D341Med (cell line): ENCODE measurements at places on chromosomes 4 and X.

DNA sequence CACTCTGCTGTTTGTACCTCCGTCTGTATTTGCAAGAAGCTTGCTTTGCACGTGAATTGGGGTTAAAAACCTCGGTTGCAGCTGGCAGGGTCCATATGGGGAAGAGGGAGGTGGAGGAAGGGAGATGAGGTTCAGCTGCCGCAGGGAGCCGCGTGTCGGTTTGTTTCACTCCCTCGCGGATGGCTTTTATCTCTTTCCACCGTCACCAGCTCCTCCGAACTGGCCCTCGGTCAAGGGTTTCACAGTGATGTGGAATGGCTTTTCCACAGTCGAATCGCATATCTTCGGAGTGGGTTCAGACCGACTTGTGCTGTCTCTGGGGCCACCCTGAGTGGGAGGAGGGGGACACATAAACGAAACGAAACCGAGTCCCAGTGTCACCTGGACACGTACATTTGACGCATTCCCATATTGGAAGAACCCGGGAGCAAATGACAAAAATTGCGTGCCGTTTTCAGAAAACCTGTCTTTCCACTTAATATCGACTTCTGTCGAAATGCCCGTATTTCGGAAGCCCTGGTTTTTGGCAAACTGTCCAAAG lies 929 bp downstream of the ZBTB33 start:
- DNase-seq = peak; percentile 49

DNA sequence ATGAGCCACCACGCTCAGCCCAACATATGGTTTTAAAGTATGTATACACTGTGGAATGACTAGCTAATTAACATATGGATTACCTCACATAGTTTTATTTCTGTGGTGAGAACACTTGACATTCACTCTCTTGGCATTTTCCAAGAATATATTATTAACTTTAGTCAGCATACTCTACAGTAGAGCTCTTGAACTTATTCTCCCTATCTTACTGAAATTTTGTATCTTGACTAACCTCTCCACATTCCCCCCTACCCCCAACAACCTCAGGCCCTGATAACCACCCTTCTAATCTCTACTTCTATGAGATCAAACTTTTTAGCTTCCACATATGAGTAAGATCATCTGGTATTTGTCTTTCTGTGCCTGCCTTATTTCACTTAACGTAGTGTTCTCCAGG lies 38.6 kb upstream of the AGA start:
- no peak for DNase-seq

DNA sequence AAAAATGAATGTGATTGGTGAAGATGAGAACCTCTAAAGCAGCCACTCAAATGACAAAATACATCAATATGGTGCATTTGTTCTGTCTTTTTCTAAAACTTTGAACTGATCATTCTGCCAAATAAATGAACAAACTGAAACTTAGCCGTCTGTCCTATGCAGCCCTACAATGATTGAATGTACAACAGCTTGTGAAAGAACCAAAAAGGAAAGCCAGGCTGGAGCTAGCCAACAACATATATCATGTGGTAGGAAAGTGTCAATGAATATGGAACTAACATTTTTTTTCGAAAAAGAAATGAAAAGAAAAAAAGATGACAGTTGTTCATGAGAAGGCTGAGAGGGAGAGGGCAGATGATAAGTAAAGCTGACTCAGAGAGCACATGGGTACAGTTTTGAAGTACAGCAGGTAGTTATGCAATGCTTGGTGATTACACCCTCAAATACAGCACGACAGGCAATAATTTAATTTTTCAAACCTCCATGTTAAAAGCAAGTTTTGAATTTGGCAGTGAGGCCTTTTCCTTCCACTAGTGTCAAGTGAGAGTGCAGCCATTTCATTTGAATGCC lies 21.2 kb upstream of the SLC7A11 start:
- no peak for DNase-seq

GRCh38 chrX:13520936-13521335 lies 48.5 kb upstream of the EGFL6 start:
- no peak for DNase-seq

GRCh38 chrX:140502491-140503237 lies 2.2 kb downstream of the SOX3 start:
- DNase-seq = no peak

DNA sequence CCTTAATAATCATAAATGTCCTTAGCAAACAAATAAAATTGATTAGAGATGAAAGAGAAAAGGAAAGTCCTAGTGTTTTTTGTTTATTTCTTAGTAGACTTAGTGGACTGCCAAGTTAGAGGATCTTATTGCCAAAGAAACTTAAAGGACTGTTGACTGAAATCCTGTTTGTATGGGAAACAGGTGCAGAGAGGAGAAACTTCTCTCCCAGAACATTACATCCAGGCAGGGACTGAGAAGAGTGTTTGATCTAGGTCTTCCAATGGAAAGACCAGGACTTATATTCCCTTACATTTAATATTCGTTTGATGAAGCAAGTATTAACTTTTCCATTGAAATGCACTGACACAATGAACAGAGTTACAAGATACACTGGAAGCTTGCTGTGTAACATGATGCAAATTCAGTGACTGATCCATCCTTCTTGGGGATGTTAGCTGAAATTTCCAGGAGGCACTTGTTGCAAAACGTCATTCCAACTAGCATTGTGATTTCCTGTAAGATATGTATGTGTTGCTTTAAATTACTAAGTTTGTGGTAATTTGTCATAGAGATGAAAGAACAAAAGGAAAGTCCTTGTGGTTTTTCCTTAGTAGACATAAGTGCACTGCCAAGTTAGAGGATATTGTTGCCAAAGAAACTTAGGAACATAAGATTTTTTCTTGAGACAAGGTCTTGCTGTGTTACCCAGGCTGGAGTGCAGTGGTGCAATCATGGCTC lies 505.6 kb downstream of the STIM2 start:
- no peak for DNase-seq

DNA sequence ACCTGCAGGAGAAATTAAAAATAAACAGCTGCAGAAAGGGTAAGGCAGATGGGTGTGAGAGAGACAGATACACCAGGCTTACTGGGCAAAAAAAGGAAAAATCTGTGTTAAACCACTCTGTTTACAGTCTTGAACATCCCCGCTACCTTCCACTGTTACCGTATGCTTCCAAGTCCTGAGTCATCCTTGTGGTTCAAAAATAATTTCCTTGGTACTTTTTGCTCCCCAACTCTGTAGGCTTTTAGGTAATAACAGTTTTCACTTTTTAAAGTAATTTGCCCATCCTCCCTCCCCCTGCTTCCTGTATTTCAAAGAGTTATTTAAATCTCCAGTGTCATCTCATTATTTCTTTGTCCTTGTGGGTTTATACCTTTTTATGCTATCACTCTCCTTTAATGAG lies 210.1 kb upstream of the FAT4 start:
- DNase-seq = no peak

- no peak for DNase-seq
Observed at GRCh38 chr4:95599777-95600400, 51.1 kb upstream of the UNC5C start.

DNA sequence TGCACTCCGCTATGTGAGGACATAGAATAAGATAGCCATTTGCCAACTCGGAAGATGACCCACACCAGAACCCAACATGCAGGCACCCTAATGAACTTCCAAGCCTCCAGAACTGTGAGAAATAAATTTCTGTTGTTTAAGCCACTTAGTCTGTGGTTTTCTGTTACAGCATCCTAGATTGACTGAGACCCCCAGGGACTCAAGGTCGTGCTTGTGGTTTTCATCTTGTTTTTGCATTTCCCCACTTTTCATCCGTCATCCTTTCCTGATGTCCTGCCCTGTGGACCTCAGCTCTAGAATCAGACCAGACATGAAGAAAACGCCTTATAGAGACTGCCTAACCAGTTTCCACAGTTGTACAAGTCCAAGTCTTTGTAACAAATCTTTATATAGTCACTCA lies 54.4 kb downstream of the MCUB start:
- DNase-seq = no peak

DNA sequence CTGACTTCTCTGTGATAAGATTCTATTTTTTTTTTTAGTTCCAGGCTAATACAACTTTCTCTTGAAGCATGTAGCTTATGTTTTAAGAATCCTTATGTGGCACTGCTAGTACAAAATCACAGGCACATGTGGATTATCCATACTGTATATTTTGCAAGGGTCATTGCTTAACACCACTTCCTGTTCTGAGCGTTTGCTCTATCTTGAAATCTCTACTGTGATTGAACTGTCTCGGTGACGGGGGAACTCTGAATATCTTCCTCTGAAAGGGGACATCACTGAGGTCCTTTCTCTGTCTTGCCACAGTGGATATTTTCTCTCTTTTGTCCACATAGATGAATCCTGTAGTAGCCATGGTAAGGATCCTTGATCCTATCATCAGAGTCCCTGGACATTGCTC lies 2.1 kb upstream of the WFS1 start:
- DNase-seq = no peak

DNA sequence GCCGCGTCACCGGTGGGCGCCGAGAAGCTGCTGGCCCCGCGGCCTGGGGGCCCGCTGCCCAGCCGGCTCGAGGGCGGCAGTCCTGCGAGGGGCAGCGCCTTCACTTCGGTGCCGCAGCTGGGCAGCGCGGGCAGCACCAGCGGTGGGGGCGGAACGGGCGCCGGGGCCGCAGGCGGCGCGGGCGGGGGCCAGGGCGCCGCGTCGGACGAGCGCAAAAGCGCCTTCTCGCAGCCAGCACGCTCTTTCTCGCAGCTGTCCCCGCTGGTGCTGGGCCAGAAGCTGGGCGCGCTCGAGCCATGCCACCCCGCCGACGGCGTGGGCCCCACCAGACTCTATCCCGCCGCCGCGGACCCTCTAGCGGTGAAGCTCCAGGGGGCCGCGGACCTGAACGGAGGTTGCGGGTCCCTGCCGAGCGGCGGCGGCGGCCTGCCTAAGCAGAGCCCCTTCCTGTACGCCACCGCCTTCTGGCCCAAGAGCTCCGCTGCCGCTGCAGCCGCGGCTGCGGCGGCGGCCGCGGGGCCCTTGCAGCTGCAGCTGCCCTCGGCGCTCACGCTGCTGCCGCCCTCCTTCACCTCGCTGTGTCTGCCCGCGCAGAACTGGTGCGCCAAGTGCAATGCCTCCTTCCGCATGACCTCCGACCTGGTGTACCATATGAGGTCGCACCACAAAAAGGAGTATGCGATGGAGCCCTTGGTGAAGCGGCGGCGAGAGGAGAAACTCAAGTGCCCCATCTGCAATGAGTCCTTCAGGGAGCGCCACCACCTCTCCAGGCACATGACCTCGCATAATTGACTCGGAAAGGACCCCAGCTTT lies 5.6 kb downstream of the PRDM8 start:
- peak; percentile 76 for DNase-seq

DNA sequence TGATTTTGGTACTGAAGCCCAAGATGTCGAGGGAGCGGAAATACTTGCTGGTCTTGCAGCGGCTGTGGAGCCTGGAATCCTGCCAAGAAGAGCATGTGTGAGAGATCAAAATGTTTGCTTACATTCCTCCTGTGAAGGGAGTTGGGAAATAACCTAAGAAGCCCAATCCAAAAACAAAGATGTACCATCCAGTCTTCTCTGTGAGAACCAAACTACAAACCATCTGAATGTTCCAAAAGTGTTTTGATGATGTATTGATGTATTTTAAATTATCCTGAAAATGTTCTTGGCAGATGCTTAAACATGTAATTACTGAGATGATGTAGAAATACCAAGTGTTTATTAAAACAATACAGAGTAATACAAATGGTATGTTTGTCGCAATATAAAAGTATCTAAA lies 10.1 kb upstream of the ADH1A start:
- DNase-seq = peak; percentile 45

- DNase-seq = peak; percentile 72
Observed at GRCh38 chrX:386239-386767, 404 bp downstream of the PPP2R3B start.

DNA sequence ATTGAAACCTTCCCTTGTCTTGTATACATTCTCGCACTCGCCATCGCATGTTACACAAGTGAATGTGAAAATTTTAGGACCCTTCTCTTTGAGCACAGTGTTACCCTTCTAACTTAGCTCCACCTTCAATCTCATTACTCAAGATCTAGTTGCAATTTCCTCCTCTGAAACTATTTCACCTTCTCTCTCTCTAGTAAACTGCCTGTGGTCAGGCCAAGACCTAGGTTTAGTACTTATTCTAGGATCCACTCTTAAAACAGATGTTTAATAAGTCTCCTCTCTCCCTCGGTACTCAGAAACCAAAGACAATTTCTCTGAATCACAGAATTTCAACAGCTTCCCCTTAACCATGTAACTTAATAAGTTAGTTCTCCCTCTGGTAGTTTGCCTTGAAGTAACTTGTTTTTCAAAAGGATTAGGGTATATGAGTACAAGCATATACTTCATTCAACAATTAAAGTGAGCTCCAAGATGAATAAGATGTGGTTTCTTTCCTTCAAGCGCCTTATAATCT lies 156.0 kb downstream of the SH3KBP1 start:
- no peak for DNase-seq

GRCh38 chr4:159487284-159487747 lies 384.4 kb downstream of the RAPGEF2 start:
- peak; percentile 79 for DNase-seq

DNA sequence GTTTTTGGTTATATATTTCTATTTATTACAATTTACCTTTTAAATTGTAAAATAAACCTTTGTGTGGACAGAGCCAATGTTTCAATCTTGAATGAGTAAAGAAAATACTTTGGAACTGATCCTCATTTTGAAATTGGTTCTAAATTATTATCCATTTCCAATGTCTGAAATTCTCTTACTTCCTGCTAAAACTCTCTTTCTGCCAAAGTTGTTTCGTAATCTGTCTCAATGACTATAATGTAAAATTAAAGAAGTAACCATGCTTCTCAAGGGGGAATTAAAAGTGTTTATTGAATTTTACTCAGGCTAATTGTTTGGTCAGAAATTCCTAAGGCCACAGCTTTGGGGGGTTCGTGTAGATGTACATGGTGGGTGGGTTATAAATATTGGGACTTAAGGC lies 34.8 kb downstream of the YIPF6 start:
- no peak for DNase-seq

DNA sequence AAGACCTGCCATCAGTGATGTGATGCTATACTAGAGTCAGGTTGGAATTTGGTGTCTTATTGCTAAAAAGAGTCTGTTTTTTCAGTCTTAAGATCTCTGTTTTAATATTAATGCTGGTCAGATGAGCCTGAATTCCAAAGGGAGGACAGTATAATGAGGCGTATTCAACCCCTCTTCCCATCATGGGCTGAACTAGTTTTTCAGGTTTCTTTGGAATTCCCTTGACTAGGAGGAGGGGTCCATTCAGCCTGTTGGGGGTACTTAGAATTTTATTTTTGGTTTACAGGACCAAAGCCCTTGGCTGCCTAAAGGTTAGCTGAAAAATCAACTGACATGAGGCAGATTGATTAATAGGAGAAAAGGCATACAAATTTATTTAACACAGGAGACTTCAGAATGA lies 24.1 kb upstream of the PI4K2B start:
- DNase-seq = no peak

GRCh38 chr4:76205476-76205875 lies 8.1 kb downstream of the SCARB2 start:
- no peak for DNase-seq

- no peak for DNase-seq
Observed at GRCh38 chrX:148517176-148517575, 16.8 kb downstream of the AFF2 start.
